Gastrocnemius medialis (tissue), 4 donors: ENCODE measurements at places on chromosomes 3 and 15. TPM values are rescaled to one million over a fixed set of nuclear protein-coding genes. Genes with fewer than 3 reads are reported as not detected.

Gene PLA2G4E
- not detected for total RNA-seq

Gene TRNT1
- total RNA-seq = 2.7 TPM

Gene LYZL4
- total RNA-seq = not detected

Gene VGLL3
- 4.7 TPM for total RNA-seq

Gene IGSF11
- 9.1 TPM for total RNA-seq

Gene TNFSF10
- 10.2 TPM for total RNA-seq

Gene CADPS
- total RNA-seq = not detected

Gene SLCO3A1
- 3.6 TPM for total RNA-seq

Gene MAP6D1
- 2.5 TPM for total RNA-seq

Gene FAM81A
- not detected for total RNA-seq

Gene C3orf62
- total RNA-seq = 1.9 TPM

Gene ALDH1A3
- total RNA-seq = 33.9 TPM

Gene ERC2
- not detected for total RNA-seq

Gene TMC3
- not detected for total RNA-seq

Gene GOLGA6L4
- 0.55 TPM for total RNA-seq

Gene KLF15
- 118 TPM for total RNA-seq

Gene LOXL1
- 6.4 TPM for total RNA-seq

Gene LARP6
- total RNA-seq = 10.0 TPM

Gene SLC30A4
- 2.3 TPM for total RNA-seq

Gene NLGN1
- 0.52 TPM for total RNA-seq

Gene SH2D7
- not detected for total RNA-seq

Gene LRRC3B
- total RNA-seq = 0.23 TPM

Gene TMCO5A
- total RNA-seq = not detected

Gene RBM15B
- total RNA-seq = 8.4 TPM

Gene LDHAL6B
- not detected for total RNA-seq

Gene ATP10A
- 0.56 TPM for total RNA-seq

Gene GP9
- total RNA-seq = not detected

Gene DOCK3
- 0.78 TPM for total RNA-seq

Gene SCN11A
- total RNA-seq = not detected

Gene ALDH1L1
- 77.6 TPM for total RNA-seq

Gene SAXO2
- total RNA-seq = not detected

Gene DNAH12
- total RNA-seq = not detected

Gene FOXB1
- not detected for total RNA-seq

Gene CADM2
- 7.7 TPM for total RNA-seq

Gene NANOGP8
- total RNA-seq = not detected

Gene FAM3D
- 0.83 TPM for total RNA-seq

Gene CFAP100
- not detected for total RNA-seq

Gene CRYBG3
- total RNA-seq = 47.3 TPM

Gene ISLR2
- 1.8 TPM for total RNA-seq

Gene GRK7
- total RNA-seq = 0.16 TPM

Gene GOLGA8R
- 0.36 TPM for total RNA-seq

Gene NFKBIZ
- total RNA-seq = 25.1 TPM

Gene P2RY1
- 1.4 TPM for total RNA-seq

Gene ZNF717
- total RNA-seq = 2.1 TPM

Gene PLSCR2
- not detected for total RNA-seq

Gene MST1
- 1.7 TPM for total RNA-seq

Gene SLC12A6
- total RNA-seq = 21.2 TPM
